Vagina (tissue), 2 donors: ENCODE measurements at places on chromosomes 16 and 17.

- no peak for DNase-seq
Measured at GRCh38 chr17:73231395-73231794, 30.3 kb downstream of the CPSF4L start.

DNA sequence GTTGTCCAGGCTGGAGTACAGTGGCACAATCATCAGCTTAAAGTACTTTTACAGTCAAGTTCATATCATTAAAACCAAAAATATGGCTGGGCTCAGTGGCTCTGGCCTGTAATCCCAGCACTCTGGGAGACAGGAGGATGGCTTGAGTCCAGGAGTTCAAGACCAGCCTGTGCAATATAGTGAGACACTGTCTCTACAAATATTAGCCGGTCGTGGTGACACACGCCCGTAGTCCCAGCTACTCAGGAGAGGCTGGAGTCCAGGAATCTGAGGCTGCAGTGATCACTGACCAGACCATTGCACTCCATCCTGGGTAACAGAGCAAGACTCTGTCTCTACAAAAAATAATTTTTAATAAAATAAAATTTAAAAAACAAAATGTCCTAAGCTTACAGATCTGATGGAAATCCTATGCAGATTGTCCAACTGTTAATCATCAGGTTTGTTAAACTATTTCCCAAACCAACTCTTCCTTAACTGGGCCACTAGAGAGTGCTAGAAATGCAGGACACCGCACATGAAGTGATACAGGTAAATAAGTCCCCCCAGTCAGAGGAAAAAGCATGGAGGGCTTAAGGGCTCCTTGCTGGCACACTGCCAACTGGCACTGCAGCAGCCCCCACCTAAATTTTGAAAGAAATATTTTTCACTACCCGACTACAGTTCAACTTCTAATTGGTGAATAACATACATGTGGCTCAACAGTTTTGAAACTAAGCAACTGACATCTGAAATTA lies 2.8 kb downstream of the USP22 start:
- DNase-seq, result no peak

DNA sequence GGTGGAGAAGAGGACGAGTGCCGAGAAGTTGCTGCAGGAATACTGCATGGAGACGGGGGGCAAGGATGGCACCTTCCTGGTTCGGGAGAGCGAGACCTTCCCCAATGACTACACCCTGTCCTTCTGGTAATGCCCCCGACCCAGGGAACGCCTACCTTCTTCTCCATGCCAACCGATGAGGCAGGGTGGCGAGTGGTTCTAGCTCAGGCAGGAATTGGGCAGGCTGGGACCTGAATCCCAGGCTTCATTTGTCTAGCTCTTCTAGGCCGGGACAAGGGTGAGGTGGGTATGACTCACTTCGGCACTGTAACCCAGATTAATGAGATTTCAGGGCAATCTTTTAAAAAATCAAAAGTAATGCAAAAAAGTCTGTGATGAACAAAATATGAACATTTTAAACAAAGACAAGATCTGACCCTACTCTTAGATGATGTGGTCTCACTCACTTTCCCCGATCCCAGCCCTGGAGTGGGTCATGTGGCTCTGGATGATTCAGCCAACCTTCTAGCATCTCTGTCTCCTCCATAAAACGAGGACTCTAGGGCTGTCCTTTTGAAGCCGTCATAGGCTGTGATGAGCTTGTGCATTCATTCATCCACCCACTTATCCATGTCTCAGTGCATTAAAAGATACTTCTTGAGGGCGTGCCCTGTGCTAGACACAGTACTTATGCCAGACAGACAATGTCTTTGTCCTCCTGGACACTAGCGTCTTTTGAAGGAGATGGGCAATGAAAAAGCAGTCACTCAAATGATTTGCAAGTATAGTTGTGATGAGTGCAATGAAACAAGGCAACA lies 102.6 kb downstream of the SDR42E1 start:
- no peak for DNase-seq

DNA sequence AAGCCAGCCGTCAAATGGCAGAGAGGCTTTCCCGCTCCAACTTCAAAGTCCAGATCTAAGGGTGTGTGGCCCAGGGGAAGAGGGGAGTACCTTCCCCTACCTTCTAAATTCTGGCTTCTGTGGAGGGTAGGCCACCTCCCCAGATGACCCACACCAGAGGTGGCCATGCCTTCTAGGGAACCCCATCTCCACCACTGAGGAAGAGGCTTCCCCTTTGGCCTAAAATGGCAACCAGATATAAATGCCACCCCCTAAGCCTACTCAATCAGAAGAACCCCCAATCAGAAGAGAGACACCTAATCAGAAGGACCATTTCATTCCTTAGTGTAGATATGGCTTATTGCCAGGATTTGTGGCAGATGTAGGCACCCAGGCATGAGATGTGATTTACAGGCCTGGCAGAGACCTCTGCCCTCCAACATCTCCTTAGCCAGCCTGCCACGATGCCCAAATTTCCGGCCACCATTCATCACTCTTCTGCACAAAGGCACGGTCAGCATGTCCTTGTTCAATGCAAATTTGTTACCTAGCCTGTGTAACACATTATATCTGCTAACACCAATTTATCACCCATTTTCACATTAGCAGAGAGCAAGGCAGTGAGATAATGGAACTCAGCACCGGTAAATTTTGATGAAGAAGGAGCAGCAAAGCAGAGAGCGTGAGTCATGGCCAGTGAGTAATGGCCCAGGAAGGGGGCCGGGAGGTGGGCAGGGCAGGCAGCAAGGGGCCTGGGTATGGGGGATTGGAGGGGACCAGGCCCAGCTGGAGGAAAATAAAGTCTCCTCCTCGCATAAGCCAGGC lies 1.2 kb upstream of the MGAT5B start:
- DNase-seq, result no peak

DNA sequence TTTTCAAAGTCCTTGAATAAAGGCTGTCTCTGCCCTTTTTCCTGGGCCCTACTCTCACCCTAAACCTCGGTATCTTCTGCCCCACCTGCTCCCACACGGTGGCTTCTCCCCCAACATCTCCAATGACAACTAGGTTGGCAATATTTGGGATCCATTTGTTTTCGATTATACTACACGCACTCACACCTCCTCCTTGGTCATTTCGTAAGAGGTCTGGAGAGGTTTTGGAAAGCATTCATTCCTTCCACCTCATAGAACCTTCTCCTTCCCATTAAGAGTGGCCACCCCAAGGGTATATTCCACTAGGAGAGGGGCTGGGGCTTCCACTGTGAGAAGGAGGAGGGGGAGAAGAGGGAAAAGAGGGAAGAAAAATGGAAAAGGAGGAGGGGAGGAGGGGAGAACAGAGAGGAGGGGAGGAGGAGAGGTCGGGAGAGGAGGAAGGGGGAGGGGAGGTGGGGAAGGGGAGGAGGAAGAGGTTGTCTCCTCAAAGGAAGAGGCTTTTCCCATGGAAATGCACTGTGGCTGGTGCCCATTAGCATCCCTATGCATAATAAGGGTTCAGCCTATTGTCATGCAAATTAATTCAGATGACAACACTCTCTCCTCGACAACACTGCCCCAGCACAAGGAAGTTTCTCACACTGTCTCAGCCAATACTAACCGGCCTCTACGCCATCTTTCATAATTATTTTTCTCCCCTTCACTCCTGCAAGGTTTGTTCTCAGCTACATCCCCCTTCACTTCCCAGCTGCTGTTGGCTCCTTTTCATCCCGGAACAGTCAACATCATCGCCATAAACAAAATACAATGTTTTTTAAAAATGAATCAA lies 30.0 kb downstream of the SOX9 start:
- no peak for DNase-seq

DNA sequence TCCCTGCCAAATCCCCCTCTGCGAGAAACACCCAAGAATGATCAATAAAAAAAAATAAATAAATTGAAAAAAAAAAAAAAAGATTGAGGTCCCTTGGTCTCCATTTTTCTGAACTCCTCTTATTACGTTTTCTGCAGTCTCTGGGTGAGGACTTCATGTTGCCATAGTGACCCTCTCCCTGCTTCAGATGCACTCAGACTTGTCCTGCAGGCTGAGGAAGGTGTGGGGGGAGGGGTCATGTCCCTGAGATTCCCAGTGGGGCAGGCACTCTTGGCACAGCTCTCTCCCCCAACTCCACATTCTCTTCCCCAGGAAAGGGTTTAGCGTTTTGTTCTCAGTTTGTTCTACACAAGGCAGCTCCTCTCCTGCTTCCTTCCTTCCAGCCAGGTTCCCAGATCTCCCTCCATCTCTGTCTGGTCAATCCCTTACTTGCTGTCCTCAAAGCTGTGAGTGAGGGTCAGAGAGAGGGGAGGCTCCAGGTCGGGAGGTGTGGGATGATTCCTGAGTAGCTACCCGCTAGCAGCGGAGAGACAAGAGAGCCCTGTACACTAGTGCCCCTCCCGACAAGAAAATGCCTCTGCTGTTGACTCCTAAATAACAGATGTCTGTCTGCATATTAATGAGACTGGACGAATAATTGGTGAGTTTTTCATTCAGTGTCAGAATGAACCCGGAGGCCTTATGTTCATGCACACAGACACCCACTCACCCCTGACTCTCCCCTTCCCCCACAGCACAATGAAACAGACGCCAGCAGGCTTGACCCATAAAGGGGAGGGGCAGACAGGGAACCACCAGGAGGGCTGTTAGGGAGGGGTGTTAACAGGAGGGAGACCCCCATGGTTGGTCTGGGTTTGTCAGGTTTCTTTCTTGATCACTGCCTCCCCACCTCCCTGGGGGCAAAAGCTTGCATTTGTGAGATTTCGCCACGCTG lies 9.2 kb downstream of the RND2 start:
- no peak for DNase-seq

- no peak for DNase-seq
Measured at GRCh38 chr17:56808503-56808902, 25.2 kb downstream of the C17orf67 start.

GRCh38 chr16:10835281-10835931 lies 16.8 kb upstream of the TVP23A start:
- no peak for DNase-seq

GRCh38 chr16:19505600-19506303 lies 16.1 kb downstream of the GDE1 start:
- no peak for DNase-seq

DNA sequence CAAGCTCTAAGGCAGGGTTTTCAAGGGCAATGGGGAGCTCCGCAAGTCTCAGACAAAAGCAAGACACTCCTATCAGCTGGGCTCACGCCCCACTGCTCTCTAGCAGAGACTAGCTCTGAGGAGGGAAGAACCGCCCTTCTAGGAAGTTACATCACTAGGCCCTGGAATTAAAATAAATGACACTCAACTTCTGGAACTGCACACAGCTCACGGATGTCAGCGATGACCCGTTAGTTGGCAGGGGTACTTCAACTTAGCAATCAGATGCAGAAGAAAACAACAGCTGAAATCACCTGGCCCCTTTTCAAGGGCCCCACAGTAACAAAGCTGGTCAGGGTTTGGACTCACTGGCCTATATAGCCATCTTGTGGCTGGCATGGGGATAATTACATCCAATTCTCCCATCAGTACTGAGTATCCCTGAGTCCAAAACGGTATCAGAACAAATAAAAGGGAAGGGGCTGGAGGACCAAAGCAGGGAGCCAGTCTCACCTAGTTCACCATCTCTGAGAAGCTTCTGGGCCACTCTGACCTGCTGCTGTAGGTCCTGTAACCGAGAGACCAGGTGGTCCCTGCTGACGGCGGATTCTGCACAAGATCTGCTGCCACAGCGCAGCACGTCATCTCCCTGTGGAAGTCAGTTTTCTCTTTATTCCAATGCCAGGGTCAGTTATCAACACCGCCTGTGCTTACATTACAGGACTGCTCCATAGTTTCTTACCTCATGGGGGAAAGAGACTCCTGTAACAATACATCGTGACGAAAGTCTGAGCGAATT lies 22.2 kb downstream of the SERPINF1 start:
- no peak for DNase-seq

DNA sequence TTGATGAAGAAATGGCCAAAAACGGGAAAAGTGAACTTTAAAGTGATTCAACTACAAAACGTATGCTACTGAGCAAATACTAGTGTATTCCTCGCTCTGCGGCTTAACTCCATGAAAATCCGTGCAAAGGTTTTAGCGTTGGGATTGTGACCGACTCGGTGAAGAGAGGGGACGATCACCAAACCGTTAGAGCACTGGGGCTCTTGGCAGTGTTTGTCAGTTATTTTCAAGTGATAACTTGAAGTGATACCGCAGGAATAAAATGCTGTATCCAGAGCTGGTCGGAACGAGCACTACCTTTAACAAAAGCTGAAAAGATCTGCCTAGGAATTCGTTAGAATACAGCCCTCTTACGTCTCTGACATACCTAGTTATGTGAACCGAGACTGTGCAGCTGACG lies 773 bp upstream of the PPM1D start:
- no peak for DNase-seq

DNA sequence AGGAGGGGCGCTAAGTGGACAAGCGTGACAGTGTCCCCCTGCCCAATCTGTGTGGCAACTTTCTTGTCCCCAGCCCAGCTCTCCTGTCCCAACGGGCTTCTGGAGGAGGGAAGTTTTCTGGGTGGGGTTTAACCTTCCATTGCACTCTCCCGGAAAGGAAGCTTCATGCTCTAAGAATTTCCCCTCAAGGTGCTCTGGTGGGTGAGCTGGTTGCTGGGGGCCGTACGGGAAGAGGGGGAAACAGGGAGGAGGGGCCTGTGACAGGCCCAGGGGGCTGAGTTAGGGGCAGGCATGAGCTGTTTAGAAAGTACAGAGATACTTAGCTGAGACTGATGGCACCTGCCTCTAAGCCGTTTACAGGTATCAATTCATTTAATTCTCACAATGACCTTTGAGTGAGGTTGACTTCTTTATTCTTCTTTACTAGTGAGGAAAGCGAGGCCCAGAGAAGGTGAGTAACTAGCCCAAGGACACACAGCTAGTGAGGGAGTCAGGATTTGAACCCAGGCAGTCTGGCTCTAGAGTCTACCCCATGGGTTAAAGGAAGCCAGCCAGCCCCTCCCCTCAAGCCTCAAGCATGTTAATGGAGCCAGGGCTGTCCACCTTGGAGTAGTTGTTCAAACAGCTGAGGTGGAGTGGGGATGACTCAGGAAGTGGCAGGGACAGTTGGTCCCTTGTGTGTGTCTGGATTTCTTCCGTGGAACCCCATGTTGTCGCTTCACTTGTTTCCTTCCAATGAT lies 18.9 kb downstream of the ADGRG1 start:
- no peak for DNase-seq

DNA sequence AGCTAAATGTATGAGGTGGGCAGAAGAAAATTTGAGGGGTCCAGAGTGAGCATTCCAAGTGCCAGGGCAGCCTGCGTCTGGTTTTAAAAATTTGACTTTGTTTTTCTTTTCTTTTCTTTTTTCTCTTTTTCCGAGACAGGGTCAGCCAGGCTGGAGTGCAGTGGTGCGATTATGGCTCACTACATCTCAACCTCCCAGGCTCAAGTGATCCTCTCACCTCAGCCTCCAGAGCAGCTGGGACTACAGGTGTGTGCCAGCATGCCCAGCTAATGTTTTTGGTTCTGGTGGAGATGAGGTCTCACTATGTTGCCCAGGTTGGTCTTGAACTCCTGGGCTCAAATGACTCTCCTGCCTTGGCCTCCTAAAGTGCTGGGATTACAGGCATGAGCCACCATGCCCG lies 15.6 kb downstream of the SMPD3 start:
- DNase-seq, result no peak

DNA sequence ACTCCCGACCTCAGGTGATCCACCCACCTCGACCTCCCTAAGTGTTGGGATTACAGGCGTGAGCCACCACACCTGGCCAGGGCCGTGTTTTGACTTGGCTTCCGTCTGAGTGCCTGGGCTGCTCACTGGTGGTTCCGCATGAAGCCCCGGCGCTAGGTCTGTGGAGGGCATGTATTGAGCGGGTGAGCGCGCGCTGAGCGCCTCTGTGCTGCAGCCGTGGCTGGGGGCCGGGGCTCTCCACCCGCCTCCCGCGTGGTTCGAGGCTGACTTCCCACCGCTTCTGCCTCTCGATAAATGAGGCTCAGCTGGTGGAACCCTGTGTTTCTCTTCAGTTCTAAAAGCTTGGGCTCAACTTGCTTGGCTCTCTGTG lies 38.9 kb upstream of the ATP2A3 start:
- DNase-seq, result no peak

GRCh38 chr17:13084420-13084819 lies 66.6 kb upstream of the ELAC2 start:
- no peak for DNase-seq
